Stimulated activated CD8-positive, alpha-beta memory T cell treated with anti-CD3 and anti-CD28 coated beads, Interleukin-4, amount 100 ng/mL, for 1 hour (primary cell): ENCODE measurements at places on chromosomes 6 and 20.

- no peak for DNase-seq
These were observed 336.7 kb upstream of the MAN1A1 start for GRCh38 chr6:119686240-119686639.

- no peak for DNase-seq
These were observed 26.2 kb downstream of the ADTRP start for GRCh38 chr6:11752360-11752759.

DNA sequence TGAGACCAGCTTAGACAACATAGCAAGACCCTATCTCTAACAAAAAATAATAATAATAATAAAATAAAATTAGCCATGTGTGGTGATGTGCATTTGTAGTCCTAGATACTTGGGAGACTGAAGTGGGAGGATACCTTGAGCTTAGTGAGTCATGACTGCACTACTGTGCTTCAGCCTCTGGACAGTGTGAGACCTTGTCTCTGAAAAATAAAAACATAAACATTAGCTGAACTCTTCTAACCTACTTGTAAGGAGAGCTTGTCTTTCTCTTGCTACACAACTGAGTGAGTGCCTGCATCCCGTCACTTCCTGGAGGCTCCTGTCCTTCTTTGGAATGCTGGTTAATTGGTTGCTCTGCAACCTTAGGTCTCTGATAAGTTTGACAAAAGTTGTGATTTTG is 5.1 kb upstream of the DBNDD2 start:
- DNase-seq, result no peak

GRCh38 chr6:25302677-25303128 is 23.5 kb downstream of the CARMIL1 start:
- no peak for DNase-seq

DNA sequence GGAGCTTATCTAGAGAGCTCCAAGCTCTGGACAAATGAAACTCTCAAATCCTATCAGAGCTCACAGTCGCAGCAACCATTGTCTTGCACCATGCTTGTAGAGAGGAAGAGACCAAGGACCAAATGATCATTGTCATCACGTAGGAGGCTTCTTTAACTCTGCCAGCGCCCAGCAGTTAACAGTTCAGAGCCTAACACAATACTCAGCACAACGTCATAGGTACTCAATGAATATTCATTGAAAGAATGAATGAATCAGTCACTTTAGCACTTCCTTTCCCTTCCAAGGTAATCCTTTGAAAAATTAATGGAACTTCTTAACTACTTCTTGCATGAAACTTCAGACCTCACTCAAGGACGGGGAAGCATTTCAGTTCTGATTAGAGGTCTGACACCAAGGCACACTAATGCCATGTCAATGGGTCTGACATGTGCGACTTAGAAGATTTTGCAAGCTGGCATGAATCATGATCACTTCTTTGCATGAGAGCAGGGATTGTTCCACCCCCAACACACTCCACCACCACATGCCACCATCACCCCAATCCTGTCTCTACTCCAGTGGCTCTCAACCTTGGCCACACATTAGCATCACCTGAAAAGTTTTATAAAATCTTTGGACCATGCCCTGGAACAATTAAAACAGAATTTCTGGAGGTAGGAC is 45.1 kb downstream of the KHDC1L start:
- no peak for DNase-seq

GRCh38 chr6:154526996-154527395 is 16.5 kb upstream of the CNKSR3 start:
- no peak for DNase-seq

- no peak for DNase-seq
These were observed 20.3 kb upstream of the BCAS4 start for GRCh38 chr20:50774515-50774914.

- no peak for DNase-seq
These were observed 74.4 kb downstream of the HDGFL1 start for GRCh38 chr6:22643780-22644179.

- DNase-seq, result no peak
These were observed 41.3 kb downstream of the FKBP5 start for GRCh38 chr6:35647400-35647799.

- DNase-seq, result no peak
These were observed 223.4 kb upstream of the FOXQ1 start for GRCh38 chr6:1088492-1089001.

- no peak for DNase-seq
These were observed 71.2 kb downstream of the PDE7B start for GRCh38 chr6:135922746-135923145.

- DNase-seq, result no peak
These were observed 10.6 kb downstream of the ARMH2 start for GRCh38 chr6:24788031-24788665.

GRCh38 chr6:132570221-132570777 is at the start of gene TAAR6:
TSS of gene TAAR6 (plus strand) at chr6:132570322. CDS start at chr6:132570322, 0 bp downstream.
- no peak for DNase-seq

DNA sequence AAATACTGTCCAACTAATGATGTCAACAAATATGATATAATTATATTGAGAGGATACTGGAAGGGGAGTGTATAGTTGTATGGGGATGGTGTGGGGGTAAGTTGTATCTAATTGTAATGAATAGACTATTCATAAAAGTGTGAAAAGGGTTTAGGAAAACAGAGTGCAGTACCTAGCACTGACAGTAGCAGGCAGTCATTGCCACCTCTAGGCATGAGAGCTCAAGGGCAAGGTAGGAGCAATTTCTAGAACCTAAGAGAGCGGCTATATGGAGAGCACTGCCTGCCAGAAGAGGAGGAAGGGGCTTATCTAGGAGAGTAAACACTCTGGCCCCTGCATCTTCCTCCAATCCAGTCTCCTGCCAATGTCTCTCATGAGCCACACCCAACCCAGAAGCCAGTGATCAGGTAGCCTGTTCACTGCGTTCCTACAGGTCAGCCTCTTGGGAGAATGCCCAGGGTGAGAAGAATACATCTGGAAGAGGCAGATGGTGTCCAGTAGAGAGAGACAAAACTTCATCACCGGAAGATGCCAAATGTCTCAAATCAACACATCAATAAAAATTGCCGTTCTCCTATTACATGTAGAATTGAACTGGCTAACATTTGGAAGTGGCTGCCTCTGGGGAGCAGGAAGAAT is 200.0 kb downstream of the LY86 start:
- DNase-seq, result no peak

DNA sequence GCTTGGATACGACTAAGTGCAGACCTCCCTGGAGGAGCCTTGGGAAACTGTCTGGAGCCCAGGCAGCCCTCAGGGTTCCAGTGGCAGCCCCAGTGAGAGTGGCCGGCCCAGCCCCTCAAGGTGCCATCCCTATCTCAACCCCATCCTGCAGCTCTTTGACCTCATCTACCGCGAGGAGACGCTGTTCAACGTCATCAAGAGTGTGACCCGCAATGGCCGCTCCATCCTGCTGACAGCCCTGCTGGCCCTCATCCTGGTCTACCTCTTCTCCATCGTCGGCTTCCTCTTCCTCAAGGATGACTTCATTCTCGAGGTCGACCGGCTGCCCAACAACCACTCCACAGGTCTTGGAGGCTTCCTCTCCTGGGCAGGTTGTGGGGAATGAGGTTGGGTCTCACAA is 20.7 kb downstream of the UQCC2 start:
- DNase-seq, result no peak

DNA sequence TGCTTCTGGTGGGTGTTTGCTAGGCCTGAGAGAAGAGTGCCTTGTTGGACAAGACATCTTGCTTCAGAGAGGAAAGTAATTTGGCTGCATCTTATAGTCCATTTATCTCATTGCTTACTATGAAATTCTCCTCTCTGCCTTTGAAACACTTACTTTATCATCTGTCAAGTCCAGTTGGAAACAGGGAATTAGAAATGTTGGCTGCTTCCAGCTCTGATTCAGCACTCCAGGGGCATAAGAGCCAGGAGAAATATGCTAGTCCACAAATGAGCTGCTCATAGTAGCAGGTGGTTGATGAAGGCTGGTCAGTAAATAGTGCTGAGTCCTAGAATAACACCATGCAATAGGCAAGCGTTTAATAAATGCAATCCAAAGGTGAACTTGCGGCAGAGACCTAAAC is 227.1 kb downstream of the SLC35F1 start:
- no peak for DNase-seq

- DNase-seq, result no peak
These were observed 272.7 kb upstream of the FOXQ1 start for GRCh38 chr6:1039191-1039590.

DNA sequence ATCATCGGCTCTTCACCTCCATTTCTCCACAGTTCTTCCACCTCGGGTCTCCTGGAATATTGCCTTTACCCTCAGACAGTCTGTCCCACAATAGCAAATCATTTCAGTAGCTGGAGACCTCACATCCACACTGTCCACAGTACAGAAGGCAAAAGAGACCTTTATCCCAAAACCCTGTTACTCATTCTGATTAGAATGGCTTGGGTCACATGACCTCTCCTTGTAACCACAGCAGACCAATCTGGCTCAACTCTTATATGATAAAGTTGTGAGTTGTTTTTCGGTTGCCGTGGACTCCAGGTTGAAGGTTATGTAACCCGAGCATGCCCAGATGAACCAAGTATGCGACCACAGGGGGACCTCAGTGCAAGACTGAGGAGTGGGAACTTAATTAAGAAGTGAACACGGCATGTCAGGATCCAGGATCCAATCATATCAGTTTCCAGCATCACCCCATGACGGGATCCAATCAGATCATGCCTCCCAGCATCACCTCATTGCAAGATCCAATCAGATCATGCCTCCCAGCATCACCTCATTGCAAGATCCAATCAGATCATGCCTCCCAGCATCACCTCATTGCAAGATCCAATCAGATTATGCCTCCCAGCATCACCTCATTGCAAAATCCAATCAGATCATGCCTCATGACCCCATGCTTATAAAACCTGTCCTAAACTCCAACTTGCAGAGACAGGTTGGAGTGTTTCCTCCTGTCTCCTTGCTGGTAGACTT is 68.7 kb downstream of the LY86 start:
- no peak for DNase-seq

GRCh38 chr6:72748759-72749158 is 126.9 kb downstream of the KCNQ5 start:
- DNase-seq, result no peak

- DNase-seq, result no peak
These were observed 129.7 kb upstream of the BTN3A2 start for GRCh38 chr6:26235302-26235670.

GRCh38 chr6:167268683-167269280 is 22.3 kb upstream of the UNC93A start:
- DNase-seq, result no peak

GRCh38 chr20:11511821-11512220 is 405.9 kb upstream of the BTBD3 start:
- no peak for DNase-seq

DNA sequence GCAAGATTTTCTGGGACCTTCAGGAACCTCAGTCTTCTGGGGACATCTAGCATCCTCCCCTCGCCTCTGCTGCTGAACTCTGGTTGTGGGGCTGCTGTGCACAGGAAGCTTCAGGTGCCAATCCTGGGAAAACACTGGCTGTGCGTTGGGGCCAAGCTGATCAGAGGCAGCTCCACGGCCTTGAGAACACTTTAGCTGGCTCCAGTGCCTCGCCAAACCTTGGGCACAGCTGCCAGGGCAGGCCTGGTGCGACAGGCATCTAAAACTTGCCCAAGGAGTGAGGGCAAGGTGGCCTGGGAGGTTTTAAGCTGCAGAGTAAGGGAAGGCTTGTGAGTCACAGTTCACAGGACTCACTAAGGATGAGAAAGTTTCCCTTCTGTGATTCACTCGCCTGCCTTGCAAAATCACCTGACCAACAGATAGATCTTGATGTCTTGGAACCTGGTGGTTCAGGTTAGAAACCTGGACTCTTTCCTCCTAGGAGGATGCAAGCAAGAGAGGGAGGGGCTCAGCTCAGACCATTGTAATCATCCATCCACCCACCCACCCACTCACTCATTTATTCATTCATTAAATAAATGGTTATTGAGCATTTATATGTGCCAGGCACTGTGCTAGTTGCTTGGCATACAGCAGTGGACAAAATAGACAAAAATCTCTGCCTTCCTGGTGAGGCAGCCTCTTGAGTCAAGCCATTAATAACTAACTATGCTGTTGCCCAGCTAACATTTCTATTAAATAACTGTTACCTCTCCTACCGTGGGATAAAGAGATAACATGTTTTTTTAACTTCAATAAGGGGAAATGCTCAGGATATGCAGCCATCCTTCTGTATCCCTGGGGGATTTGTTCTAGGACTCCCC is 2.5 kb upstream of the SPATS1 start:
- DNase-seq, result no peak

DNA sequence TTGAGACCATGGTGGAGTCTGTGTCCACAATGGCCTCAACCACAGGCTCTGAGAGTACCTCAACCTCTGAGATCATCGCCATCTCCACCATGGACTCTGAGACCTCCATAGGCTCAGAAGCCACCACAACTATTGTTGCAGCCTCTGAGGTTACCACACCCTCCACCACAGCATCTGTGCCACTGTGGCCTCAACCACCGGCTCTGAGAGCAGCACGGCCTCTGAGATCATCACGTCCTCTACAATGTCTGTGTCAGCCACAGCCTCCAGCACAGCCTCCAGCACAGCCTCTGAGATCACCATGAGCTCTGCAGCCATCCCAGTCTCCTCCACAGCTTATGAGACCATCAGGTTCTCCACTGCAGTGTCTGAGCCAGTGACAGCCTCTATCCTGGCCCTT is 19.4 kb upstream of the MUC21 start:
- no peak for DNase-seq

DNA sequence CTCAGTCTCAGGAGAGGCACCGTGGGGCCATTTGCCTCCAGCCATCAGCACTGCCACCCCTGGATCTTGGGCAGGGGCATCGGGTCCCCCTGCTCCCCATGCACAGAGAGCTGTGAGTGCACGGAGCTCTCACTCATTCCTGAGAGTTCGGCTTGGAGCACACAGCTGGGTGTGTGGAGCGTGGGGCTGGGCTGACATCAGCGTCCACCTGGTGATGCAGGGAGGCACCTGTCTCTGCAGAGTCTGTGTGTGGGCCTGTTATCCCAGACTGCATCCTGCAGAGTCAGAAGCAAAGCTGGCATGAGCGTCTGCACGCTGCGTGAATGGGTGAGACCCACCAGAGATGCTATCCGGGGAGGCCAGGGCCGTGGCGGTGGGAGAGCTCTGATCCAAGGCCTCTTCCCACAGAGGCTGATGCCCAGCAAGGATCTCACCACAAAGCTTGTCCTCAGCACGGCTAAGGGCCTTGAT is 248.8 kb upstream of the AFDN start:
- no peak for DNase-seq

DNA sequence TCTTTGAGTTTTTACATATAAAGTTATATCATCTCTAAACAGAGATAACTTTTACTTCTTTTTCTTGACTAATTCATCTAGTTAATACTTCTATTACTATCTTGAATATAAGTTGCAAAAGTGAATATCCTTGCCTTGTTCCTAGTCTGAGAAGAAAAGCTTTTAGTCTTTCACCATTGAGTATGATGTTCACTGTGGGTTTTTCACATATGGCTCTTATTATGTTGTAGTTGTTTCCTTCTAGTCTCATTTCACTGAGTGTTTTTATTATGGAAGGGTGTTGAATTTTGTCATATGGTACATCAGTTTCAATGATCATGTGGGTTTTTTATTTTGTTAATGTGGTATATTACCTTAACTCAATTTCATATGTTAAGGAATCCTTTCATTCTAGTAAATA is 488.3 kb downstream of the COL12A1 start:
- DNase-seq, result no peak
